ENCODE measurements at places on chromosomes 3 and 15. TPM values are rescaled to one million over a fixed set of nuclear protein-coding genes. Genes with fewer than 3 reads are reported as not detected.

- peak; percentile 51 for DNase-seq
- H3K27me3 ChIP-seq = no peaks in the 10 kb centered on the region
- peaks cover 30% of the 10 kb centered on the region for H3K4me1 ChIP-seq
- no peaks in the 10 kb centered on the region for H3K36me3 ChIP-seq
- no peak overlapping the region for H3K27ac ChIP-seq
Measured at GRCh38 chr3:190586631-190587011, 72.7 kb downstream of the IL1RAP start.

- H3K36me3 ChIP-seq = no peaks in the 10 kb centered on the region
- DNase-seq = no peak
- H3K4me3 ChIP-seq = peak overlapping the region; percentile 96
- no peaks in the 10 kb centered on the region for H3K27me3 ChIP-seq
- peaks cover 48% of the 10 kb centered on the region for H3K4me1 ChIP-seq
Measured at GRCh38 chr3:125055331-125055912, 375 bp downstream of the HEG1 start.

DNA sequence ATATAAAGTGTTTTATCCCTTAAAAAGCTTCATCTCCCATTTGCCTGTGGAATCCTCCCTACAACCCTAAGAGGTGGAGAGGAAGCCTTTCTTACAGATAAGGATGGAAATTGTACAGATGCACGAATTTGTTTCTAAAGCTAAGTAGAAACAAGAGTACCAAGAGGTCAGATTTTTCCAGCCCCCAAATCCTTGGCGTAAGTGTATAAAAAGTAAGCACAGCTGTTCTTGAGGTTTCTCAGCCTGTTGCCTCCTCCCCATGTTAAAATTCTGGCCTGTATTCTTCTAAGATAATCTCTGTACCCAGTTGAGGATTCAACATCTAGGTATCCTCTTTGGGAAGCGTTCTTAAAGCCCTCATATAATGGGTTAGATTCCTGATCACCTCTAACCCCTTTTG lies 34.9 kb downstream of the RAB7A start:
- H3K4me3 ChIP-seq = no peak overlapping the region
- peaks cover 13% of the 10 kb centered on the region for H3K4me1 ChIP-seq
- no peak for DNase-seq
- H3K36me3 ChIP-seq = no peaks in the 10 kb centered on the region
- peak overlapping the region; percentile 50 for H3K27ac ChIP-seq

GRCh38 chr3:7700977-7701376 lies 800.6 kb upstream of the LMCD1 start:
- no peaks in the 10 kb centered on the region for H3K27me3 ChIP-seq
- H3K36me3 ChIP-seq = no peaks in the 10 kb centered on the region
- DNase-seq = no peak
- no peak overlapping the region for H3K27ac ChIP-seq
- H3K4me1 ChIP-seq = peaks cover 13% of the 10 kb centered on the region

Gene GOLGA8R
- polyA plus RNA-seq = 0.54 TPM

GRCh38 chr15:71754660-71755059 lies 55.7 kb upstream of the NR2E3 start:
- no peak for DNase-seq
- no peaks in the 10 kb centered on the region for H3K36me3 ChIP-seq
- no peak overlapping the region for H3K4me3 ChIP-seq

Gene MOBP
- not detected for polyA plus RNA-seq

DNA sequence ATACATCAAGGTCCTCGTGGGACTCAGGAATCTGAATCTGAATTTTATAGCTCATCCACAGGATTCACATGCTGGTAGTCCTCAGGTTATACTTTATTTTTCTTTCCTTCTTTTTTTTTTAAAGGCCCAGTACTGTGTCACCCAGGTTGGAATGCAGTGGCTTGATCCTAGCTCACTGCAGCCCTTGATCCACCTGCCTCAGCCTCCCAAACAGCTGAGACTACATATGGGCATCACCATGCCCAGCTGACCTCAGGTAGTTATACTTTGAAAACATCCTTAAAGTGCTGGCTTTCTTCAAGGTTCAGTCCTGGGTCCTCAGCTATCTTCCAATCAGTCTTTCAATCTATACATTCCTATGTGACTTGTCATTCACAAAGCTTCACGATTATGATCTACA lies 38.2 kb downstream of the SNX4 start:
- H3K36me3 ChIP-seq = peaks cover 34% of the 10 kb centered on the region
- no peaks in the 10 kb centered on the region for H3K4me1 ChIP-seq
- DNase-seq = no peak
- no peak overlapping the region for H3K27ac ChIP-seq
- H3K4me3 ChIP-seq = no peak overlapping the region

GRCh38 chr15:73228128-73228646 lies 140.6 kb downstream of the HCN4 start:
- no peaks in the 10 kb centered on the region for H3K4me1 ChIP-seq
- no peaks in the 10 kb centered on the region for H3K36me3 ChIP-seq
- no peak overlapping the region for H3K27ac ChIP-seq
- no peaks in the 10 kb centered on the region for H3K27me3 ChIP-seq
- no peak for DNase-seq
- no peak overlapping the region for H3K4me3 ChIP-seq

DNA sequence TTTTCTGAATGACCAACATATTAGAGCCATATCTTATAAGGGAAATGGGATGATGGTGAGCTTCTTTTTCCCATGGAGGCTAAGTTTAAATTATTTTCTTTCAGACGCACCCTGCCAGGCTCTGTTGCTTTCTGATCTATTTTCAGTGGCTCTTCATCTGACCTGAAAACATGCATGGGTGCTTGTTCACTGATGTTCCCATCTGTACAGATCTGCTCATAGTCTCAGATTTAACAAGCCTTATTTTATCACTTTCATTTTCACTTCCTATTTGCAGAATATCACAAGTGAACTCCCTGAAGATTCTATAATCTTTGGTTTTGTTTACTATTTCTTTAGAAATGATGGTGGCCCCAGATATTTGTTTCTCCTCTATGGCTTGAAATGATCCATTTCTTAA lies 31.1 kb upstream of the SUCLG2 start:
- no peaks in the 10 kb centered on the region for H3K4me1 ChIP-seq
- no peaks in the 10 kb centered on the region for H3K27me3 ChIP-seq
- no peak overlapping the region for H3K27ac ChIP-seq

Gene GOLGA6L1
- not detected for polyA plus RNA-seq

Measured in cardiac muscle cell (in vitro differentiated cells and primary cell).